ENCODE measurements at places on chromosomes 1 and 21.

GRCh38 chr1:194515916-194516315 is 1329.5 kb upstream of the B3GALT2 start:
- DNase-seq = no peak

DNA sequence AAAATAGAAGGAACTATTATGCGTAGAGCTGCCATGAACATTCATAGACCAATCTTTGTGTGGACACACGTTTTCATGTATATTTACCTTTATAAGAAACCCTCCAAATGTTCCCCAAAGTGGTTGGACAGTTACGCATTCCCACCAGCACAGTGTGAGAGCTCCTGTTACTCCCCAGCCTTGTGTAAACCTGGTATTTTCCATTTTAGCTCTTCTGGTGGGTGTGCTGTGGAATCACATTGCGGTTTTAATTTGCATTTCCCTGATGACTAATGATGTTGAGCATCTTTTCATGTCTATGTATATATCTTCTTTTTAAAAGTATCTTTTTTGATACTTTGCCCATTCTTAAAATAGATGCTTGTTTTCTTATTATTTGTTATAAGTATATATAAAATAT is 3.2 kb upstream of the UBASH3A start:
- no peak for DNase-seq

DNA sequence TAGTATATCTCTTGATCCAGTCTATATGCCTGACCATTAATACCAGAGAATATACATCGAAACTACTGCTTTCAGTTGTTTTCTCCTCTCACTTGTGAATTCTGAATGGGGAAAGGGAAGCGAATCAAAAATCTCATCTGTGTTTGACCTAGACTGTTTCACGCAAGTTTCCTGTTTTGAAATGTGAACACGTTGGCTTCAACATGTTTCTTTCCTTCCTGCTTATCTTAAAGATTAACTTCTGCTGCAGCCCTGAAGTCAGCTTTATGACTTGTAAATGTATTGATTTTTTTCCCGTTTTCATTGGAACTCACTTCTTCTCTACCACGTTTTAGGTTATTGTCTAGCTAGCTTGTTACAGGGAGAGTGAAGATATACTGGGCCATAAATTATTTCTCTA is 49.9 kb downstream of the SNX27 start:
- no peak for DNase-seq

- DNase-seq = no peak
Observed at GRCh38 chr1:22343456-22344328, 108.0 kb upstream of the ZBTB40 start.

- DNase-seq = no peak
Observed at GRCh38 chr1:147635342-147635741, 35.0 kb downstream of the ACP6 start.

GRCh38 chr1:78601068-78601467 is 19.2 kb upstream of the IFI44L start:
- DNase-seq = no peak

GRCh38 chr1:233304489-233305102 is 9.1 kb upstream of the PCNX2 start:
- DNase-seq = no peak

DNA sequence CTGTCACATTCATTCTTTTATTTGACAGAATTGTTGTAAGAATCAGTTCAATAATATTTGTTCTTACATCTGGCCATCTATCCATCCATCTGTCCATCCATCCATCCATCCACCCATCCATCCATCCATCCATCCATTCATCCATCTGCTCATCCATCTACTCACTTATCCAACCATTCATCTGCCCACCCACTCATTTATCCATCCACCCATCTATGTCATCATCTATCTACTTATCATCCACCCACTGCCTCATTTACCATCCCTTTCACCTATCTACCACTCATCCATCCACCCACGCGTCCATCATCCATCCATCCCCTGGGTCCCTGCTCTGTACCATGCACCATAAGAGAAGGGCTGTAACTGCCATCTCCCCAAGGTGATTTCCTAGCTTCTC is 134.1 kb downstream of the FOXD2 start:
- no peak for DNase-seq

- no peak for DNase-seq
Observed at GRCh38 chr21:40481764-40482163, 365.2 kb downstream of the DSCAM start.

DNA sequence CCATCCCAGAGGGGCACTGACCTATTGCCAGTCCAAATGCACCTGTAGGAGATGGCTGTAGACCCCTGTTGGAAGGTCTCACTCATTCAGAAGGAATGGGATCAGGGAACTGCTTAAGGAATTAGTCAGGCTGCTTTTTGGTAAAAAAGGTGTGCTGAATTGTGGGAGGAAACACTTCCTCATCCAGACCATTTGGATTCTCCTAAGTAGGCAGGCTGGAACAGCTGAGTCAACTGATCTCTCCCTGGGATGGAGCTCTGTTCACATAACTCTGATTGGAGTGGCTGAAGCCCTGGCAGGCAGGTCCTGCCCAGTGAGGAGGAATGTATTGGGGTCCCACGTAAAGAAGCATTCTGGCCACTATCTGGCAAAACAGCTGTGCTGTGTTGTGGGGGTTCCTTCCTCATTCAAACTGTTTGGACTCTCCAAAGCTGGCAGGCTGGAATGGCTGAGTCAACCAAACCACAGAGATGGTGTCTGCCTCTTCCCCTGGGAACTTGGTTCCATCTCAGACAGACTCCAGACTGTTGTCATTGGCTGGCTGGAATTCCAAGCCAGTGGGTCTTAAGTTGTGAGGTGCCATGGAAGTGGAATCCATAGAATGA is 70.7 kb upstream of the PDC start:
- no peak for DNase-seq

- no peak for DNase-seq
Observed at GRCh38 chr1:119676571-119677206, 28.6 kb upstream of the ZNF697 start.

DNA sequence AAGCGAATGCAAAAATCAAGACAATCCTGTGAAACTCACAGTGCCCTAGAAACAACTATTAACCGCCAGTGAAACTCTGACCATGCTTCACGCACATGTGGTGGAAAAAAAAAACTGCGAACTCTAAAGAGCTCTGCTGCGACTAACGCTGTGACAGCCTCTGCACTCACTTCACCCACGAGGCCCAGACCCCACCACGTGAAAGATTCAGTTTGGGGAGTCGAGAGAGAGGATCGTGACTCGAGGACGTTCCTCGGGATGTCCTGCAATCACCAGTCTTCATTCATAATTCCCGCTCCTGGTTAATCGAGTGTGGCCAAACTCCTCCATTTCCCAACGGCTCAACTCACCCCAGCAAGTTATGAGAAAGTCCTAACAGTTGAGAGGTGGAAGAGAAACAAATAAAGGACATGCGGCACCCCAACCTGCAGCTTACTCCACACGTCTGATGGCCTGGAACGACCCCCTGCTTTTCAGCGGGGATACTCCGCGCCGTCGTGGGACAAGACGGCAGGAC is 1.1 kb downstream of the SERBP1 start:
- DNase-seq = peak; percentile 73

DNA sequence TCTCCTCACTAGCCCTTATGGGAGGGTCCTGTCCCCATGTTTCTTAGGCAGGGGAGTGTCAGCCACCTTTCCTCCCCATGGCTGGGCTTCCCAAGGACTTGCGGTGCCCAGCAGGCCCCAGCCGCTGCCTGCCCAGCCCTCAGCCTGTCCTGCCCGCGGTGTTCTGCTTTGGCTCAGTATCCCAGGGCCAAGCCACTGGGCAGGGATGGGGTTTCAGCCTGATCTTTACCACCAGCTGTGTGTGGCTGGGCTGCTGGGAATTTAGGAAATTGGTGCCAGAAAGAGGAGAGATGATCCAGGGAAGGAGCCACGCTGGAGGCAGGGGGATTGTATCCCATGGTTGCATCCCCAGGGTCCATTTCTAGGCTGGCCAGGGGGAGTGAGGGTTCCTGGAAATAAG is 6.9 kb upstream of the IGFN1 start:
- no peak for DNase-seq

- DNase-seq = no peak
Observed at GRCh38 chr1:216723274-216723780, at the start of gene ESRRG. TSS of gene ESRRG (minus strand) at chr1:216723429. CDS start at chr1:216723299, 130 bp downstream.

GRCh38 chr21:45709173-45709572 is 65.6 kb downstream of the PCBP3 start:
- no peak for DNase-seq

- DNase-seq = no peak
Observed at GRCh38 chr1:214028095-214028494, 40.3 kb downstream of the PROX1 start.

GRCh38 chr1:52574594-52574993 is 21.7 kb upstream of the TUT4 start:
- no peak for DNase-seq

DNA sequence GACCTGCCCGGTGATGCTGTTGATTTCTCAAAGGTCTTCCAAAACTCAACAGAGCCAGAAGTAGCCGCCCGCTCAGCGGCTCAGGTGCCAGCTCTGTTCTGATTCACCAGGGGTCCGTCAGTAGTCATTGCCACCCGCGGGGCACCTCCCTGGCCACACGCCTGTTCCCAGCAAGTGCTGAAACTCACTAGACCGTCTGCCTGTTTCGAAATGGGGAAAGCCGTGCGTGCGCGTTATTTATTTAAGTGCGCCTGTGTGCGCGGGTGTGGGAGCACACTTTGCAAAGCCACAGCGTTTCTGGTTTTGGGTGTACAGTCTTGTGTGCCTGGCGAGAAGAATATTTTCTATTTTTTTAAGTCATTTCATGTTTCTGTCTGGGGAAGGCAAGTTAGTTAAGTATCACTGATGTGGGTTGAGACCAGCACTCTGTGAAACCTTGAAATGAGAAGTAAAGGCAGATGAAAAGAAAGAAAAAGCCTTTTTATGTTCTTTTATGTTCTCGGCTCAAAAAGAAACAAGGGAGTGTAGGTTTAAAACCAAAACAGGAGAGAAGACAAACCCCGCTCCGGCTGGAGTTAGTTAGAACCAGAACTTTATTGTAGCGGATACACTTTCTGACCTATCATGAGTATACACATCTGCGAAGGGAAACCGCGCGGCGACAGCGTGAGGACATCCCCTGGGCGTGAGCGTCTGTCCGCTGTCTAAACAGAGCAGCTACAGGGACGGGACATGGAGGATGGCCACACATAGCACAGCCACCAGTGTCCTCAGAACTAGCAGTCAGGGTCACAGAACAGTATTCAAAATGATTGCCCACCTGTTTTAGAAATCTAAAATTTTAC is 77.1 kb downstream of the PIK3CD start:
- peak; percentile 64 for DNase-seq

Measured in activated CD4-positive, alpha-beta T cell treated with anti-CD3 and anti-CD28 coated beads, Interleukin-2, amount 50 U/mL, for 24 hours (primary cell).